ENCODE measurements at places on chromosomes 7 and 10.

DNA sequence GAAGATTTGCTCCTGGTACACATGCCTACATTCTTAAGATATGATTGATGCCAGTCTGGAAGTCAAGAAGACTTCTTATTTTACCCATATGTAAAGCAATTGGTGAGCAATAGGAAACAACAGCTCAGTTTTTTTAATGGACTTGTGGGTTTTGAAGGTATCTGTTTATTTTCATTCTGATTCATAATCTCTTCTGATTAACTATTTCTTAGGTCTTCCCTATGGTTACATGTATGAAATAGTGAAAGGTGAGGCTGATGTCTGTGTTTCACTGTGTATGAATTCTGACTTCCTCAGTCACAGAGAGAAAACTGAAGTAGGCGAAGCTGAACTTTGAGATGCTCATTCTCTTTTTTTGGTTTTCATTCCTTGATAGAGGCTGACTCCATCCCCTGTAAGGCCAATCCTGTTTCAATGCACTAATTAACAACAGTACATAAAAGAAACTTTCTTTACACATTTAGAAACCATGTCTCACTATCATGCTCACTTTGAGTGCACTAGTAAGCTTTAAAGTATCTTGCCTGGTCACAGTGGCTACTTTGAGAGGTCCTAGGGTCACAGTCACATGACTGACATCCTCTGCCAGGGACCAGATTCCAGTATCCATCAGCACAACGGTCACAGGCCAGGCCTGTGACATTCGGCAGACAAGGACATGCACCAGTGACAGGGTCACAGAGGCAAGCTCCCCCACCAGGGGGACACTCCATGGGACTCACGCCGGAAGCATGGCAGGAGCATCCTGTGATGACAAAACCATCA, 59.5 kb upstream of the LAMB1 start:
- no peak for DNase-seq

DNA sequence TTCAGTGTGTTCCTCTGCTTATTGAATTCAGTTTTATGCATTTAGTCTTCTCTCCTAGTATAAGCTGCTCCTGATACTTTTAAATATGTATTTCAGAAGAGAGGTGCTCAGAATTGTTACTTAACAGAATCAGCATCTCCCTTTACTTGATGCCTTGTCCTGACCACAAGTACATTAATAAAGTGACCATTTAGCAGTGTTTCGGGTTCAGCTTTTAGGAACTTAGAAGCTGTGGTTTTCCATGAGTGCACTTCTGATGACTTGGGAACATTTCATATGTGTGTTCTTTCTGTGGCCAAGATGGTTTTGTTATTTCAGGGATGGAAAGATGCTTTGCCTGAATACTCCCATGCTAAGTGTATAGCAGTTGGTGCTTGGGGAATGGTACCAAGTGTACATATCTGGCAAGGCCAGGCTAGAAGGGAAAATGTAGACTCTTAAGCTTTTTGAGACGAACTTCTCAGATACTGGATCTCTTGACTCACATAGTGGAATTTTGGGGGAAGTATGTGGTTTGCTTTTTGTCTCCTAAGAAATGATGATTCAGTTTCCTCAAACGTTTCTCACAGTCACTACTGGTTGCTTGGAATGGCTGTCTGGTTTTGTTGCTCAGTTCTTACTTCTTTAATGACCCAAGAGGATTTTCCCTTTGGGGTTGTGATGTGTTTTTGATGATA, 17.2 kb downstream of the SGPL1 start:
- peak; percentile 80 for DNase-seq

- no peak for DNase-seq
These were observed 346.8 kb upstream of the AOAH start for GRCh38 chr7:37071124-37071523.

DNA sequence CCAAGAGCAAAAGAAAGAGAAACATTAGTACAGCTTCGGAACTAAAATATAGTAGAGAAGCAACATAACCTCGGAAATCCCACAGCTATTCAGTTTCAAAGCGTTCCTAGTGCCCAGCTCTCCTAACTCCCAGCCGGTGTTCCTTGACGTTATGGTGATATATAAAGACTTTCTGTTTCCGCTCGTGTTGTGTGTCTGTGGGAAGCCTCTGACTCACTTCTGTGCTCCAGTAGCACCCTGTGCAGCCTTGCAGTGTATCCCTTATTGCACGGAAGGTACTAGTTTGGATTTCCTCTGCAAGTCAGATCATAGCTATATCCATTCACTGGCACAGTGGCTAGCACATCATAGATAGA, 535 bp downstream of the ASAH2B start:
- DNase-seq = peak; percentile 74

GRCh38 chr10:115850666-115851065, 422.3 kb downstream of the GFRA1 start:
- DNase-seq = no peak

DNA sequence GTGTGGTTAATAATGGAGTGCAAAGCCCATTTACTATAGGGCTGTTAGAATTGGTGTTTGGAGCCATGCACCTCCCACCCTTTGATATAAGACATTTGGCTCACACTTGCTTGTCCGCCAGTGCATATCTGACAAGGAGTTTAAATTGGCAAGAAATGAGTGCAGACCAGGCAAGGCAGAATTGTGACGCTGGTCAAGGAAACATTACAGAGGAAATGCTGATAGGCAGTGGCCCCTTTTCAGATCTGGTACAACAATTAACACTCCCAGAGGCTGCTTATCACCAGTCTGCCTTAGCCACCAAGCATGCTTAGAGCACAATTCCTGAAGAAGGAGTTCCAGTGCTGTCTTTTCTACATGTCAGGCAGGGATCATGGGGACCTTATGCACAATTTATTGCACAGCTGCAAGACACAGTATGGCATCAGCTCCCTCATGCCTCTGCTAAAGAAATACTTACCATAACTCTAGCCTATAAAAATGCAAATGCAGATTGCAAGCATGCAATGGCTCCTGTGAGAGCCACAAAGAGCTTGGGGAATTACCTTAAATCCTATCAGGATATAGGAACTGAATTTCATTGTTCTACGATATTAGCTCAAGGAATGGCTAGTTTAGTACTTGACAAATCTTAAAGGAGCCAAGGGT, 35.2 kb downstream of the OR13A1 start:
- no peak for DNase-seq

GRCh38 chr10:28248092-28248491, 54.8 kb downstream of the MPP7 start:
- no peak for DNase-seq

DNA sequence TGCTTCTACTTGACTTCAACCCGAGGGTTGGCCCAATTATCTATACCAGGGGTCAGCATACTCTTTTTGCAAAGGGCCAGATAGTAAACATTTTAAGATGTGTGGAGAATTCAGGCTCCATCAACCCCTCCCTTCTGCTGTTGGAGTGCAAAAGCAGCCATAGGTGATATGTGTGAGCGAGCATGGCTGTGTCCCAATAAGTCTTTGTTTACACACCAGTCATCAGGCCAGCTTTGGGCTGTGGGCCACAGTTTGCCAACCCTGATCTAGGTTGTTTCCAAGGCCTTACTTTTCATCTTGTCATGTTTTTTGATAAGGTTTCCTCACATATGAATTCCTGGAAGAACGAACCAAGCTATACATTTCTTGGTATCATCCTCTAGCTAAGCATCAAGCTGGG, 136.9 kb upstream of the VIPR2 start:
- no peak for DNase-seq

- no peak for DNase-seq
These were observed 137.6 kb upstream of the RET start for GRCh38 chr10:42939237-42939636.

- no peak for DNase-seq
These were observed 3.4 kb upstream of the GRM8 start for GRCh38 chr7:127256041-127256725.

GRCh38 chr7:11228515-11228914, 254.8 kb downstream of the PHF14 start:
- DNase-seq = no peak

DNA sequence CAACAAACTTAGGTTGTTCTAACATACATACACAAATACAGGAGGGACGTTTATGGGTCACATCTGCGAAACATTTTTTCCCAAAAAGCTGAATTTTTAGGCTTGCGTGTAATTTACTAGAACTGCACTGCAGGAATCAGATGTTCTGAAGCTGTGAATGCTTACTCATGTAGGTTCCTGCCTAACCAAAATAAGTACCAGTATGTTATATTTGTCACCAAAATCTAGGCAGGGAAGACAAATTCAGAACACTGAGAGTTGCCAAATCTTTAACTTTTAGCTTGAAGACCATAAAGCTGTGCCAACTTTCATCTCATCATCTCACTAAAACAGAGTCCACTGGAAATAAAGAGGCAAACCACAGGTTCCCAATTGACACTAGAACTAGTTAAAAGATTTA, 5.7 kb downstream of the UBE2H start:
- DNase-seq = no peak

DNA sequence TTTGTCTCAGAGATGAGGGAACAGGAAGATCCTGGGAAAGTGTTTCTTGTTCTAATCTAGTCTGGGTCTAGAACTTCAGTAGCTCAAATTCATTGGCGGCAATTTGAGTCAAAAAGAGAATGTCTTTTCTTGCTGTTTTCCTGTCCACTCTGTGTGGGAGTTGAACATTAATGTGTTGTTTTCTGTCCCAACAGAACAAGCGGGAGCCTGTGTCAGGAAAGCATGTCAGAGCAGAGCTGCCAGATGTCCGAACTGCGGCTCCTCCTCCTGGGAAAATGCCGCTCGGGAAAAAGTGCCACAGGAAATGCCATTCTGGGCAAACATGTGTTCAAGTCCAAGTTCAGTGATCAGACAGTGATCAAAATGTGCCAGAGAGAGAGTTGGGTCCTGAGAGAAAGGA, 16.0 kb downstream of the GIMAP8 start:
- no peak for DNase-seq

- no peak for DNase-seq
These were observed 28.7 kb upstream of the PDCD4 start for GRCh38 chr10:110843031-110843430.

GRCh38 chr10:72461085-72461484, 106.4 kb upstream of the DNAJB12 start:
- no peak for DNase-seq

- DNase-seq = no peak
These were observed 556.9 kb downstream of the DNAJB9 start for GRCh38 chr7:109126404-109127050.

- DNase-seq = no peak
These were observed 278.5 kb upstream of the KLF14 start for GRCh38 chr7:131012477-131013031.

DNA sequence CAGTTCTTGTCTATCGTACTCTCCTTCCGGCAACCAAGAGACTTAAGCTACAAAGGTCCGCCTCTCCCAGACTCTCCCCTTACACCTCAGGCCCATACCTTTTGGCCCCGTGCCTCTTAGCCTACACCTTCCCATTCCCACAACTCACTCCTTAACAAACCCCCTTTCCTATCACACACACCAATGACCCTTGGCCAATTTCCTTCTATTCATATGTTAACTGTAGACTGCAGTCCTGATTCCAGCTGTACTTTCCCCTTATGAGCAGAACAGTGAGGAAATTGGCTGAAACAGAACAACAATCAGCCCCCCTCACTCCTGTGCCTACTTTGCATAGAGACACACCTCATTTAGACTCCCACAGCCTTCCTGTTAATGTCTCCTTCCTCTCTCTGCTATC, 1.4 kb upstream of the TMEM139 start:
- no peak for DNase-seq

DNA sequence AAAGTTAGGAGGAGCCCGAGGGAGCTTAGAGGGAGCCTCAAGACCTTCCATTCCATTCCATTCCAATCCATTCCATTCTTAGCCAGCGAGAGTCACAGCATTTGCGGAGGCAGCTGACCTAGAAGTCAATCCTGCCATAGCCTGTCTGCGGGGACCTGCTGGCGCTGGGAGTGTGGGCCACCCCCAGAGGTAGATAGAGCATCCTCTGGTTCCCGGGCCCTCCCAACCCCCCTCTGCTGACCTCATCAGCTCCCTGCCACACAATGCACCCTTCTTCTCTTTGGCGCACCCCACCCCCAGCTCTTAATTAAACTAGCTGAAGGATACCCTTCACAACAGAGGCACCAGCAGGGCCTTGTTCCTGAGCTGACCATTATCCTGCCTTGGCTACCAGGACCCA, 152.5 kb upstream of the ZMIZ1 start:
- DNase-seq = no peak

DNA sequence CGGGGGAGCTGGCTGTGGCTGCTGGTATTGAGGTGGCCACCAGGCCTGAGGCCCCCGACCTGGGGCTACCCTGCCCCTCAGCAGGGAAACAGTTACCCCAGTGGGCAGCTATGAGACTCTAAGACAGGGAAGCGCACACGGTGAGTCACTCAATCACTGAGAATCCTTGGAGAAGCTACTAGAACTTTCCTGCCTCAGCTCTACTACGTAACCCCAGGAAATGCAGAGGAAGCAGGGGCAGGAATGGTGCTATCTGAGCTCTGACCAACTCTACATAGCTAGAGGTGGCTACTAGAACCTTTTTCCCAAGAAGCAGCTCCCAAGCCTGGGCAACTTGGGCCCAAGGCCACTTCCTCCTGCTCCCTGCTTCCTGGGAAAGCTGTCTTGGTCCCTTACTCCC, 11.8 kb downstream of the DNAJB12 start:
- no peak for DNase-seq

GRCh38 chr7:149724661-149725425, 48.5 kb downstream of the ZNF467 start:
- DNase-seq = no peak

DNA sequence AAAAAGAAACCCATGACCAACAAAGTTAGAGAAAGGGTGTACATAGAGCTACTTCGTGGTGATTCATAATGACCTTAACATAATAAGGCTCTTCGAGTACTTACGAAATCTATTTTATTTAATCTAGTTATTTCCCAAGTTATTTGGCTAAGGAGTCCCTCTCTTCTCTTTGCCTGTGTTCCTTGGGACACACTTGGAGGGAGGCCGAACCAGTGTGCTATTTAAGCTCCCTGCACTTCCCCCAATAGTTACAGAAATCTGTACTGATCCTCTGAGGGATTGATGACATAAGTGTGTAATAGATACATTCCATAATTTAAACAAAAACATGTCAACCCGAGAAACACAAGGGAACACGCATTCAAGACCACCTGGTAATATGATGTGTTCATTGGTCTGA, 351.1 kb downstream of the GATA3 start:
- DNase-seq = no peak

GRCh38 chr10:95384011-95384704, 93.4 kb upstream of the PDLIM1 start:
- DNase-seq = no peak

- DNase-seq = peak; percentile 63
These were observed 1277.1 kb downstream of the GATA3 start for GRCh38 chr10:9331583-9332008.
